ENCODE measurements at places on chromosomes 6 and 20.

DNA sequence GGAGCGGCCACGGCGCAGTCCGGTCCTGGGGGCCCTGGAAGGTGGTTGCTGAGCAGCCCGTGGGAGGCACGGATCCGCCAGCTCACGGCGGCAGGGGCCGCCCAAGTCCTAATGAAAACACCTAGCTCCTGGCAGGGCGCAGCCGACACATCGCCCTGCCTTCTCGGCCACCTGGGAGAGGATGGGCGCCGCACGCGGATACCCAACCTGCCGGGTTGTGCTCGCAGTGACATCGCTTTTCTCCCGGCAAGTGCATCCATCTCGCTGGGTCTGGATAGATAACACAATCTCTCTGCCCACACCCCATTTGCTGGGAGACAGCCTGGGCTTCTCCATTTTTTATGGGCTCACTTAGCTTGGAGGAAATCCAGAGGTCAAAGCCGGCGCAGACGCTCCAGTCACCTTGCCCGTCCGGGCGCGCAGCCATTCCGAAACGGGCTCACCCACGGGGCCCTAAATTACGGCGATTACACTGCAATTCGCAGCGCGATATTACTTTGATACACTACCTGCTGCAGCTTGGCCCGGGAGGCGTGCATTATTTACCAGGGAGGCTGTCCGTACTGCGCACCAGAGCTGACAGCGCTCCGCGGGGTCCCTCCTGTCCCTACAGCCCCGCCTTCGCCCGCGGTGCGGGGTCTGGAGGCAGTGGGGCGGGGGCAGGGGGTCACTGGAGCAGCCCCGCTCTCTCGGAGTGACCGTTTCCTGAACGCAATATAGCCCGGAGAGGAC lies 36.2 kb upstream of the CCDC167 start:
- no peak for DNase-seq

DNA sequence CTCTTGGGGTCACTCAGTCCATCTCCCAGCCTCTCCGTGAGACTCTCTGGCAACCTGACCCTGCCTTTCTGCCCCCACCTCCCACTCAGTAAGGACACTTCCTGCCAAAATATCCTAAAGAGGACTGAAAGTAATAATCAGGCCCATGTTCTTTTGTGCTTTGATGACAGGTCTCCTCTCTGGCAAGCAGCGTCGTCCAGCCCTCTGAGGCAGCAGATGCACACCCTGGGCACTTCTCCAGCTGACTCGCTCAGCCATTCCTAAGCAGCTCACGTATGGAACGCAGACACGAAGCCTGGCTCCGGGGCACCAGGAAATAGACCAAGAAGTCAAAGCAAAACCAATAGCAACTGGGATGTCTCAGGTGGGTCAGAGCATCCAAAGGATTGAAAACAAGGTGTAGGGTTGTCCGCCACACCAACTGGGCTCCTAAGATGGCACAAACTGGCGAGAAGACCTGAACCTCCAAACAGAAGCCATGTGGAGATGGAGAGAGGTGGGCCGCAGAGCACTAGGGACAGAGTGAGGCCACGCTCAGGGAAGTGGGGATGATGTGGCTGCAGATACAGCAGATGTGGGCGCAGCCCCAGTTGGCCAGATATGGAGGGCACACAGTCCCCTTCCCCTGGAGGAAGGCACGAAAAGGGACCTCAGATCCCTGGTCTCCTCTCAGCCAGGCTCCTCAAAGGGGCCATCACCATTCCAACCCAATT lies 99.3 kb downstream of the PRND start:
- no peak for DNase-seq

DNA sequence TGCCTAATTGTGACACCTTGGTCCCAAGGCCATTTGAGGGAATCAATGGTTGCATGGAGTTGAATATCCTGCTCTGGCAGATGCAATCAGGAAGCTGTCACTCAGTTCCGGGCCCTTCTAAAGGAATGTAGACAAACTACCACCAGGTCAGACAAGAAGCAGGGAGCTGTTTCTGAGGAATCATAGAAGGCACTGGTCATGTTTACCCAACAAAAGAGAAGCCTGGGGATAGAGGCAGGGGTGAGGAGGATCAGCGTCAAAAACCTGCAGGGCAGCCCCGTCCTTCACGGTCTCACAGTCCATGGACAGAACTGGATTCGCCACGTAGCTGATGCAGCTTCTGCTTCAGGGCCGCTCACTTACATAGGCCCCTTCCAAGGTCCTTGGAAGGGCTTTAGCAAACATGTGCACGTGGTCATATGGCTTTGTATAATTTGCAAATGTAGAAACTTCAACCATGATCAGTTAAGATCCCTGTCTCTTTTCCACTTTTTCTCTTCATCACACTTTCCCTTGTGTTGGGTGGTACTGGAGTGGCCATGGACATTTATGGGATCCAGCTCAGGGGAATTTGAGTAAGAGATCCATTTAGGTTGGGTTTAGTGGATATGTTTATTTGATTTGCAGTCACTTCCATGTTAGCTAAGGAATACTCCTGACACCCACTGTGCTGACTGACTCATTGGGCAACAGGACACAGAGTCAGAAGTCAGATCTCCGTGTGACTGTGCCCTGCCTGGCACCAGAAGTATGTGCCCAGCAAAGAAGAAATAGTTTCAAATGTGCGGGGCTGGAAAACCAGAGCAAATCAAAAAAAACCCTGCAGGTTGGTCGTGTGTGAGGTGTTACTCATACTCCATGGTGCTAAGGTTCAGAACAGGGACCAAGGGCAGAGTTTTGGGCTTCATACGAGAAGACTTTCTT lies 60.0 kb upstream of the ZFAND3 start:
- no peak for DNase-seq

GRCh38 chr6:39228992-39229767 lies at the start of gene KCNK5:
Gene KCNK5, minus strand, starts transcription at chr6:39229475. Its CDS starts 364 bp downstream, at chr6:39229111.
- DNase-seq, result peak; percentile 38

Data from stimulated activated CD8-positive, alpha-beta memory T cell treated with anti-CD3 and anti-CD28 coated beads, Interleukin-7, amount 100 ng/mL, for 1 hour (primary cell).